ENCODE measurements at places on chromosomes 11 and 22.

GRCh38 chr11:88359541-88359940 is 22.0 kb upstream of the CTSC start:
- no peak for DNase-seq

DNA sequence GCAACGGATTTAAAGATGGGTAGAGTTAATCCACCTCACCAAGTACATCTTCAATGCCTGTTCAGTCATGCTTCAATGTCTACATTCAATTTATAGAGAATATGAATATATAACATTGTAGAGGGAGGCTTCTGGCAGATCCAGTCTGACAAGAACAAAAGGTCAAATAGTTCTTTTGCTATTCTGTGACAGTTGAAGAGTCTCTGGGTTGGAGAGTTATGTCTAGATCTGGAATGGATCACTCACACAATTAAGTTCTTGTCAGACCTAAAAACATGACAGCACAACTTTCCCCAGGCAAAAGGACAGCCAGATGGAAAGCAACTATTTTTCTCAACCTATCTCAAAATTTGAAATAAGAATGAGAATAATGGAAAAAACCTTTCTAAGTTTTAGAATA is 15.3 kb upstream of the GAB2 start:
- no peak for DNase-seq

DNA sequence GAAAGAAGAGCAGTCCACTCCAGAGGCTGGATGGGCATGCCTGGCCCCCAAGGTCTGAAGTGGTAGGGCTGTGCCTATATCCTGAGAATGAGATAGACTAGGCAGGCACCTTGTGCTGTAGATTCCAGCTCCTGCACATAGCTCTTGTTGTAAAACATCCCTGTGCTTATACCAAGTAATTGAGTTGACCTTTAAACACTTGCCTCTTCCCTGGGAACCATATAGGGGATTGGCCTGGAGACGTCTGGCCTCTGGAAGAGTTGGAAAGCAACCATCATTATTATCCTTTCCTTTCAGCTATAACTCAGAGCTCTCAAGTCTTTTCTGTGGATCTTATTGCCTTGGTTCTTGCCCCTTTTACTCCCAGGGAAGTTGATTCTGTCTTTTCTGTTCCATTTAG is 15.1 kb downstream of the LIMK2 start:
- DNase-seq = peak; percentile 17

GRCh38 chr11:93099806-93100205 is 98.0 kb downstream of the SLC36A4 start:
- peak; percentile 82 for DNase-seq

DNA sequence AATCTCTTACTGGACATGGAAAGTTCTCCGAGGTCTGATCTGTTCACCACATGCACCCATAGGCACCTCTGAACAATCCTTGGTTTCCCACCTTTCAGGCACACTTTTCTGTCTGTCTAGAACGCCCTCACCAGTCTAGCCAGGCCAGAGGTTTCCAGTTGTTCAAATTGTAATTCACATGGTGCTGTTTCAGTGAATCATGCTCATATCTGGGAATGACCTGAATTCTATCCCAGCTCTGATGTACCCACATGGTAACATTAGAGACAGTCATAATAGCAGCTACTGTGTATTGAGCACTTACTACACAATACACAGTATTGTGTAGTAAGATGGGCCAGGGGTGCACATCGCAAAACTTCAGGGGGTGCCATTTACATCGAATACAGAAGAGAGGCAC is 138.2 kb downstream of the COMMD9 start:
- peak; percentile 39 for DNase-seq

DNA sequence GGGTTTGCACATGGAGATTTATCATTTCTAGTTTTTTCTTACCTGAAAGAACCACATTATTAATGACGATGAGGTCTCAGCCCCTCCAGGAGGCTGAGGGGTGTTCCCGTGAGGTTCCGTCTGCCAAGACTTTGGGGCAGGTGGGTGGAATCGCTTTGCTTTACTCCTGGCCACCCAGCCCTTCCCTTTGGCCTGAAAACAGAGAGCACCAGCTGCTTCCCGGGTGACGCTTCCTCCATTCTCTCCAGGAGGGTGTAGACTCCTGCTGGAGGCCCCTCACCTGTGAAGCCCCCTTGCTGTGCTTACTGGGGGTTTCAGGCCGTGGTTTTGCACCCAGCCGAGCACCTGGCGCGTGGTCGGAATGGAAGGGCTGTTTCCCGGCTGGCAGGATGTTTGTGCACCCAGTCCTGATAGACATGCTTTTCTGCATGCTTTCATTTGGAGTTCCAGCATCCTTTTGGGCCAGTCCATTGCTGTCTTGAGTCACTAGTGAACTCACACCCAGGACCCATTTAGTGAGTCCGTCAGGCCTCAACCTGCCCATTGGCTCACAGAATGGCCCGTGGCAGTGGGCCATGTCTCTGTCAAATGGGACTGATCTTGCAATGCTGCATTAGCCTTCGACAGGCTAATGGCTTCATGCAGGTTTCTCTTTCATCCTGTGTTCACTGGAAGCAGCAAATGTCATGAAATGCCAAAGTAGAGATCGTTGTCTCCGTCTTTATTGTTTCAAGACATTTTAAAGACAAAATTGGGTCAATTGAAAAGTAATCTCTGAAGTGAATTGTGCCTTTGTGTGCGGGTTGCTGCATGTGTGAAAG is 360.8 kb downstream of the TBC1D22A start:
- no peak for DNase-seq
